ENCODE measurements at places on chromosomes 12 and 14.

DNA sequence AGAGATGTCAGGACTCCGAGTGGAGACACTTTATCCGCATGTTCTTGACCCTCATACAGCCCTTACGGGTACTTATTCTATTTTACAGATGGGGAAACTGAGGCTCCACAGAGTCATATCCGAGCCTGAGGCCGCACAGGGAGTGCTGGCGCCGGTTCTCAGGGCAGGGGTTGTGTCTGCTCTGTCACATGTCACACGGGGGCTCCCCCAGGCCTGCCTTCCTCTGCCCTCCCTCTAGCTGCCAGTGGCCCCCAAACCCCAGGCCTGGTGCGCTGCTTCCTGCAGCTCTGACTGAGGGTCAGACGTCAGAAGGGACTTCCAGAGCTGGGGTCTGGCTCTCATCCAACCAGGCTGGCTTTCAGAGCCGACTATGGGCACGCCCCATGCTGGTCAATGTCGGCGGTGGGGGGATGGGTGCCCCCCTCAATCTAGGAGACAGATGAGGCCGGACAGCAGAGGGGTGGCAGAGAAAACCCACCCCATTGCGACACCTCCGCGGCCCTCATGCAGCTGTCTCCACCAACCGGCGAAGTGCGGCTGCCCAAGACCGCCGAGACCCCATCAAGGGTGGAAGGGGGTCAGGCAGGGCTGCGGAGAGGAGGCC is 811 bp upstream of the INF2 start:
- DNase-seq = peak; percentile 71

DNA sequence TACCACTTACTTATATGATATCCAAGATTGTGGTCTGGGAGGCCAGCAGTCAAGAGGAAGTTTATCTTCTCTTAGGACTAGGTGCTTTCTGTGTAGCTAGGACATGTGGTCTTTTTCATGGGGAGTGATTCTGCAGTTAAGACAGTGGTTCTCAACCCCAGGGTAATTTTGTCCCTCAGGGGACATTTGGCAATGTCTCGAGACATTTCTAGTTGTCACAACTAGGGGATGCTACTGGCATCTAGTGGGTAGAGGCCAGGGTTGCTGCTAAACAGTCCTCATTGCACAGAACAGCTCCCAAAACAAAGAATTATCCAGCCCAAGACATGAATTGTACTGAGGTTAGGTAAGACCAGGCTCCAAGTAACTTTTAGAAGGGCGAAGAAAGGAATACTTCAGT is 20.0 kb downstream of the AMDHD1 start:
- no peak for DNase-seq

- DNase-seq = no peak
Measured at GRCh38 chr14:95523815-95524448, 7.5 kb upstream of the SYNE3 start.

DNA sequence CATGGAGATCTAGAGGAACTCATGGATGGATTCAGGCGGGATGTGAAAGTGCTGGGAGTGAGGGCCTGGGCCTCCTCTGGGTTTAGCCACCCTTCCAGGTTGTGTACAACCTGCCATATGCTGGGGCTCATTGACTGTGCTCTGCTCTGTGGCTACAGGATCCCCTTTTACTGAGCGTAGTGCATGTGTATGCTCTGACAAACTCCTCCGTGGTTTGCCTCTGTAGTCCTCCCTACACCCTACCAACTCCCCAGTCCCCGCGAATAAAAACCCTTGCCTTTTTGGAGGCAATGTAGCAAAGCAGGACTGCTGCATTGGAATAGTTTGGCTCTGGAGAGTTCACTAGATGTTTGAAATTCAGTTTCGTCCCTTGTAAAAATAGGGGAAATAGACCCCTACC is 17.4 kb downstream of the JDP2 start:
- DNase-seq = no peak

- DNase-seq = no peak
Measured at GRCh38 chr12:53626702-53627169, 554 bp upstream of the ATF7 start.

GRCh38 chr14:77031759-77032490 is 3.4 kb upstream of the IRF2BPL start:
- DNase-seq = no peak

- no peak for DNase-seq
Measured at GRCh38 chr14:69814397-69814796, 17.4 kb upstream of the SLC10A1 start.

GRCh38 chr12:121499929-121500793 is 80.7 kb downstream of the KDM2B start:
- peak; percentile 76 for DNase-seq

DNA sequence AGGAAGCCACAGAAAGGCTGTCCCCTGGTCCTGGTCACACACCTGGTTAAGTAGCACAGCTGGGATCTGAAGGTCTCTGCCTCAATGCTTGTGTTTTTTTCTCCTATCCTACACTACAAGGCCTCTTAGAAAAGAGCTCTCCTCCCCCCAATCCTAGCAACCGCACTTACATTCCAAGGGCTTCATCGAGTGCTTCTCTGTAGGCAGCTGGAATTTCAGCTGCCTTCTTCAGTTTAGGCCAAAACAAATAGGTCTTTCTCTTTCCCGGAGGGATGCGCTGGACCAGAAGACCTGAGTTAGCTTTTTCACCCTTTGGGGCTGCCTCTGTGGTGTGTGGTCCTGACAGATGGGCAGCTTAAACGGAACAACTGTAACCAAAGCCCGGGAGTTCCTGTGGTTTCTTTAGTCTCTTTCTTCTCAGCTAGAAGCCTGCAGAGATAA is 109.7 kb downstream of the GPATCH2L start:
- peak; percentile 97 for DNase-seq

DNA sequence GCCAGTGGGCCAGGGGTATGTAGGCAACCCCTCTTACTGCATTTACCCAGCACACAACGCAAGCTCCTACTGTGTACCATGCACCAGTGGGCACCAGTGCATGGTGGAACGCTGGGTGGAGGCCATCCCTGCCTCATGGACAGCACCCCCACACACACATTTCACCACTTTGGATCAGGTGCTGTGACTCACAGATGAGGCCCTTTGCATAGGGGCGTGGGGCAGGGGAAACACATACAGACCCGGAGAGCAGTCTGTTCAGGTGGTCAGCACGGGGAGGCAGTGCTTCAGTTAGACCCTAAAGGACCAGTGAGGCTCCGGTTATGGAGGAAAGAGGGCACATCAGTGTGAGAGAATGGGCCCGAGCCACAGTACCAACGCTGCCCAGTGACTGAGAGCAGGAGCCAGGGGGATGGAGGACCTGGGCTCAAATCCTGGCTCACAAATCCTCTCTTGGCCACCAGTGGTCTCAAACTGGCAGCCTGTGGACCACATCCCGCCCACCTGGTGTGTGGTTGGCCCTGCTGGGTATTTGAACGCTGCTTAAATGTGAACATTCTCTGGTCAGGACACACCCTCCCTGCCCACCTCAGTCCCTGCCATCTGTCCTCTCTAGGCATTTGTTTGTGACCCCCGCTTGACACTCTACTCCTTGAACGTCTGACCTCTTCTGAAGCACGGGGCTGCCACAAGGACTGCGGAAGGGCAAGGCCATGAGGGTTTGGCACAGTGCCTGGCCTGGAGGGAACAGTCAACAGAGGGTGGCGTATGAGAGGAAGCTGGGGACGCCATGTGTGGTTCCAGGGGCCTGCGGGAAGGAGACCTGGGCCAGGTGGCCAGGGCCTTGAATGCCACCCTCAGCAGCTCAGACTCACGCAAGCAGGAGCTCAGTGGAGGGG is 46.7 kb downstream of the FAM222A start:
- peak; percentile 24 for DNase-seq

GRCh38 chr12:115223322-115223721 is 539.3 kb upstream of the TBX3 start:
- peak; percentile 73 for DNase-seq

DNA sequence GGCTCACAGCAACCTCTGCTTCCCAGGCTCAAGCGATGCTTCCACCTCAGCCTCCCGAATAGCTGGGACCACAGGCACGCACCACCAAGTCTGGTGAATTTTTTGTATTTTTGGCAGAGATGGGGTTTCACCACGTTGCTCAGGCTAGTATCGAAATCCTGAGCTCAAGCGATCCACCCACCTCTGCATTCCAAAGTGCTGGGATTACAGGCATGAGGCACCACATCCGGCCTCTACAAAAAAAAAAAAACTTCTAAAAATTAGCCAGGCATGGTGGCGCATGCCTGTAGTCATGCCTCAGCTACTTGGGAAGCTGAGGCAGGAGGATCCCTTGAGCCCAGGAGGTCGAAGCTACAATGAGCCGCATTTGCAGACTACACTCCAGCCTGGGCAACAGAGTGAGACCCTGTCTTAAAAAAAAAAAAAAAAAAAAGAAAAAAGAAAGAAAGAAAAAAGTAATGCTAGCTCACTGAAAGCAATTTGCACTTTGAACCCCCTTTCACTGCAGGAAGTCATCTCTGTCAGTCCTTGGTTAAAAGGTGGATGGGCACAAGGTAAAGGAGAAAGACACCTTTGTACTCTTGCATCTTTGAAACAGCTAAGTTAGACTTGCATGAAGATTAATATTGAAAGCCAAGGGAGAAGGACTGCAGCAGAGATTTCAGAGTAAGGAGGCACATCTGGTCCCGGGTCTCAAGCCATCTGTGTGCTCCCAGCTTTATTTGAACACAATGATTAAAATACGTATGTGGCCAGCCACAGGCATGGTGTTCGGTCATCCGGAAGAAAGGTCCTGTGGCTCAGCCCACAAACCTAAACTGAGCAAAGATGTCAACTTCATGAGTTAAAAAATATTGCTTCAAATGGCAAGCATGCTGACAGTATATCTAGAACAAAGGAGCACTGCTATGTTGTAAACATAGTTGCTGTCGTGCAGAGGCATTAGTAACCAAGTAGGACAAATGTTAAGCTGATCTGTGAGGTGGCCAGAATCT is 103.8 kb upstream of the HMGA2 start:
- DNase-seq = no peak

DNA sequence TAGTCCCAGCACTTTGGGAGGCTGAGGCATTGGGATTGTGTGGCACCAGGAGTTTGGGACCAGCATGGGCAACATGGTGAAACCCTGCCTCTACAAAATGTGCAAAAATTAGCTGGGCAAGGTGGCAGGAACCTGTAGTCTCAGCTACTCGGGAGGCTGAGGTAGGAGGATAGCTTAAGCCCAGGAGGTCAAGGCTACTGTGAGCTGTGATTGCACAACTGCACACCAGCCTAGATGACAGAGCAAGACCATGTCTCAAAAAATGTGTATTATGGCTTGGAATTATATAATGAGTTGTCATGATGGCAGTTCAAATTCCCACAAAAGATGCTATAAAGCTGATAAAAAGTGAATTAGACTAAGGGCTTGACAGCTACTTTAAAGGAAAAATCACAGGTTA is 20.6 kb upstream of the TMPRSS12 start:
- no peak for DNase-seq

GRCh38 chr12:131908092-131909080 is 14.0 kb downstream of the ULK1 start:
- DNase-seq = no peak

DNA sequence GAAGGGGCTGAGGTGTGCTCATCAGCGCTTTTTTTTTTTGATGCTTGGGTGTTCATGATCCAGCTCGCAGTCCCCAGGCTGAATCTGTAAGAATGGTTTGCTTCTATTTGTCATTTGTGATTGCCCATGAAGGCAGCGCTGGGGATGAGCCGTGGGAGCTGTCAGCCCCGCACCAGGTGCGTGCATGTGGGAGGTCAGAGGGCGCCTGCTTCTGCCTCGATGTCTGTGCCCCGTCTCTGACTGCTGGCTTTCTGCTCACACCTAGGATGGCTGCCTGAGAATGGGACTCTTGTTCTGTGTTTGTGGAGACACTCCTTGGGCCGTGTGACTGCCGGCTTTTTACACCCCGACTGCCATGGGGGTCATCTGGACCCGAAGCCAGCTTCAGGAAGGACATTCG is 141.2 kb upstream of the RTL1 start:
- no peak for DNase-seq

DNA sequence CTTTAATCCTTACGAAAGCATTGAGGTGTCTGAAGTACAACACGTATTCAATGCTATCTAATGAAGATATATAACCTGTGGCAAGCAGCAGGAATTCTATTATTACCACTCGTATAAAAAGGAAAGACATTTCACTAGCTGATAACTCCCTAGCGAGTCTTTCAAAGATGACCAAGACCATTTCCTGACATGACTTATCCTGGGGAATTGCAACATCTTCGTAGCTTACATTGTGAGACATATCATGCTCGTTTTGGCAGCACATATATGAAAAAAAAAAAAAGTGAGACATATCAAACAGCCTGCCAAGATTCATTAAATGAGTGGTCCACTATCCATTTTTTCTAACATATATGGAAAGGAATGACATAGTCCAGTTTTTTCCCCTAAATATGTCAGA is 337.0 kb downstream of the FSCB start:
- DNase-seq = no peak

GRCh38 chr14:87043667-87044200 is 949.2 kb downstream of the GALC start:
- no peak for DNase-seq

DNA sequence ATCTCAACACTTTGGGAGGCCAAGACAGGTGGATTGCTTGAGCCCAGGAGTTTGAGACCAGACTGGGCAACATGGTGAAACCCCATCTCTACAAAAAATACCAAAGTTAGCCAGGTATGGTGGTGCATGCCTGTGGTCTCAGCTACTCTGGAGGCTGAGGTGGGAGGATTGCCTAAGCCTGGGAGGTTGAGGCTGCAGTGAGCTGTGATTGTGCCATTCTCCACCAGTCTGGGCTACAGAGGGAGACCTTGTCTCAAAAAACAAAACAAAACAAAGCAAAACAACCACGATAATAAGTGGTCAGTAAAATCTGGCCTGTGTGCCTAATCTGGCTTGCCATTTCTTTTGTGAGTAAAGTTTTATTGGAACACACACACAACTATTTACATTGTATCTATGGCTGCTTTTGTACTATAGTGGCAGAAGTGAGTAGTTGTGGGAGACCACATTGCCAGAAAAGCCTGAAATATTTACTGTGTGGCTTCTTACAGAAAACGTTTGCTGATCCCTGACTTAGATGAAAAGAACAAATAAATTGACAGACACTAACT is 19.4 kb upstream of the KLRG1 start:
- no peak for DNase-seq

GRCh38 chr12:63977441-63977840 is 132.9 kb downstream of the SRGAP1 start:
- DNase-seq = no peak

- no peak for DNase-seq
Measured at GRCh38 chr14:51929910-51930682, 59.2 kb upstream of the RTRAF start.

- DNase-seq = peak; percentile 66
Measured at GRCh38 chr14:74324931-74325361, 22.2 kb upstream of the ABCD4 start.

DNA sequence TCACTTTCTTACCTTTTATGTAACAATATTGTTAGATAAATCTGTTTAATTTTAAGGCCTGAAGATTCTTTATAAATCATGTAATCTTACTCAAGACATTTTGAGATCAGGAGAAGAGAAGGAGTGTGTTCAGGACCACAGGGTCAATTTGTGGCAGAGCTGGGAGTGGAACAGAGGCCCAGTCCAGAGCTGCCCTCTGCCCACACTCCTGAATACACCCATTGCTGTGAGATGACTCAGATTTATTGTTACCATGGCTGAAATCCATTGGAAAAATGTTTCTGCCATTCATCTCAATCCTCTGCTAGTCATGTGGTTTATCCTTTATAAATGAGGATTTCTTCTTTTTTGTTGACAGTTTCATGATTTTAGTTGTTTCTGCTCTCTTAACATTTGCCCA is 100.5 kb upstream of the STXBP6 start:
- DNase-seq = no peak

All from SJCRH30 (cell line).